ENCODE measurements at places on chromosomes 1 and 21.

DNA sequence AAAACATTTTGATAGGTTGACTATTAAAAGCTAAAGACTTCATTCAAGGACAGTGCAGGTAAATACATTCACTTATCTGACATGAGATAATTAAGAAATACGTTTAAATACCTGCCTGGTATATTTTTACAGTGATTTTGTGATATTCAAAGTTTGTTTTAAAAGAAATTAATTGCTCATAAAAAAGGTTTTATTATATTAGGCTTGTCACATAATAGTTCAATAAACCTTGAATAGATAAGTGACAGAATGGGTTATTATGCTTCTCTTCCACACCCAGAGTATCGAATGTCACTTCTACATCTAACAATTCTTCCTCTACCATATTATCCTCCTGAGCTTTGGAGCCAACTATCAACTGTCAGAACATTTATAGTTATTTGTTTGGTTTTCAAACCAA is 60.0 kb downstream of the LTN1 start:
- DNase-seq: peak; percentile 11

- DNase-seq: no peak
Observed at GRCh38 chr21:31284797-31285397, 59.2 kb downstream of the TIAM1 start.

DNA sequence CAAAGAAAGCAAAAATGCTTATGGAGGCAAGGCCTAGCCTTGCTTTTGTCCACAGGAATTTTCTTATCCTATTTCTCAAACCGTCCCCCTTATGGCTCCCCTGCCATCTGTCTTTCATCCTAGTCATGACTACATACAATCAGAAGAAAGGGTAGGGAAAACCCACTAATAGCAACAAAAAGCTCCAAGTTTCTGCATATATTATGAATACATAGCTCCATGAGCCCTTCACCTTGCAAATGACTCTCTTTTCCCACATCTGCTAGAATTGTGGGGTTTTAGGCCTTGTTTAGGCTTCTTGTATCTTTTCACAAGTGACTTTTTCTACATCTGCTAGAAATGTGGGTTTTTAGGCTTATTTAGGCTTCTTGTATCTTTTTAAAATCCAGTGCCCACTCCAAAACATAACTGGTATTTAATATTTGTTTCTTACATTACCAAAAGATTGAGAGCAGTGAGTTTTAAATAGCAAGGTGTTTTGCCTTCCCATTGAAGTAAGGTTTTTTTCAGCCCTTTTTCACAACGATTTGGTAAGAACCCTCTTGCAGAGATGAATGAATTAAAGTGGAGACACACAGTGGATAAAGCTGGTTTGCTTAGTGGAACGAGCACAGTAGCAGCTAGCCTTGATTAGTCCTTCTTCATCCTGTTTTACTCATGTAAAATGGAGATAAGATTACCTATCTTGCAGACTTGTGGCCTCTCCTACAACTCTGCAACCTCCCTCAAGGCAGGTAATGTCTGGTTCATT is 4.4 kb downstream of the GADD45A start:
- no peak for DNase-seq

DNA sequence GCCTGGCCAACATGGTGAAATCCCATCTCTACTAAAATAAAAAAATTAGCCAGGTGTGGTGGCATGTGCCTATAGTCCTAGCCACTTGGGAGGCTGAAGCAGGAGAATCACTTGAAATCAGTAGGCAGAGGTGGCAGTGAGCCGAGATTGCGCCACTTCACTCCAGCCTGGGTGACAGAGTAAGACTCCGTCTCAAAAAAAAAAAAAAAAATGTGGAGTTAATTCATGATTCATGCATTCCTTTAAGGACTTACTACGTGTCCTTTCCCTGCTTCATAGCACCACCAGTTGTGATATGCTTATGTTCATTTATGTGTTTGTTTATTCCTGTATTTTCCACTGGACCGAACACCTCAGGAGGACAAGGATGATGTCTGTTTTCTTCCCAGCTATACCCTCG is 12.7 kb upstream of the PRELP start:
- no peak for DNase-seq

DNA sequence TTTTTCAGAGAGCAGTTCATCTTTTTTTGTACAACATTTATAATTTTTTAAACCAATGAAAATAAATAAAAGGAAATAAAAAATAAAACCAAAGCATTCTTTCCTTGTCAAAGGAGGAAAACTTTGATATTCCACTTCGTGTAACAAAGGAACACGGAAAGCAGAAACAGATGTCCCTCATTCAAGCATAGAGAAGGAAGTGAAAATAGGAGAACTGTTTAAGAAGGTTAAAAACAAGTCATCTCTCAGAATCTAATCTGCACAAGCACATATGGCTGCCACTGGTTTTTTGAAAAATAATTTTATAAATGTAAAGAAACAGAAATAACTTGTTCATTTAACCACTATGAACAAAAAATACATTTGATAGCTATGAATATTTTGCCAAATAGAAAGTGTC is 35.9 kb upstream of the ZNF644 start:
- DNase-seq: no peak

DNA sequence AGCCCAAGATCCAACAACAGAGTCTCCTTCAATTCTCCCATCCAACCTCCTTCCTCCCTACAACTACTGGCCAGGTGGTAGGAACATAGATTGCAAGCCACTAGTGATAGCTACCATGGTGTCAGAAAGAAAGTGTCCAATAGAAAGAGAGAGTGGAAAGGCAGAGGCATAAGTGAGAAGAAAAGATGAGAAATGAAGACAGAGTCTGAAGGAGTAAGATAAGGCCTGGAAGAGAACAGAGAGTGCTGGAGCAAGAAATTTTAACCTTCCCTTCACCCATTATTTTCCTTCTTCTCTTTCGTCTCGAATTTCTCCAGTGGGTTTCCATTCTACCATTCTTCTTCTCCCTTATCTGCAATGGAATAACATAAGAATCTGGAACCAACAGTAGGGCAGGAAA is 57.9 kb downstream of the CDC42BPA start:
- DNase-seq: no peak

- no peak for DNase-seq
Observed at GRCh38 chr1:163657719-163658118, 336.0 kb downstream of the NUF2 start.

DNA sequence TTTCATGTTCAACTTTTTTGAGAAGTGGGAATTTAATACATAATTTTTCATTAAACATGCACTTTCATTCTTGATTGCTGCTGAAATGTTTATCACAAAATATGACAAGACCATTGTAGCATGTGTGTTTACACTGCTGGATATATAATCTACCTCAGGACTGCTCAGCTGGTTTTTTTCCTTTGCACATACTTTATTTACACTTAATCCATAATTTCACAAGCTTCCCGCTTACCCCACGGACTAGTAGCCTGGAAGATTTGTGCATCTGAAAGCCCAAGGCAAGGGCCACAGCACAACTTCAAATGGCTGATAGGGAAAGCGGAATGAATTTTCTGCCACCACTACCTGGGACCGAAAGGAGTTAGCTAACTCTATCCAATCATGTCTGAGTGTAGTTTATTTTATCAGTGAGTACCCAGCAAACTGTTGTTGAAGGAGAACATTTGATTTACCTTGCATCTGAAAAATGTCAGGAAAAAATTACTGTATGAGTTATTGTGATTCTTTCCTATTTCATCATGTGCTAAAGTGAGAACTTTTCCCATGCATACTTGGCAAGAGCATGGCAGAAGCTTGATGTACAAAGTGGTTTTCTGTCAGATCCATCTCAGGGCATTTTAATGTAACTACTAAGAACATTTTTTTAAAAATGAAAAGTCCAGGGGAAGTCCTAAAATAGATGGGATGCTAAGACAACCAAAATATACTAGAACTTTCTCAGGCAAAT is 558.2 kb upstream of the USP24 start:
- DNase-seq: no peak

DNA sequence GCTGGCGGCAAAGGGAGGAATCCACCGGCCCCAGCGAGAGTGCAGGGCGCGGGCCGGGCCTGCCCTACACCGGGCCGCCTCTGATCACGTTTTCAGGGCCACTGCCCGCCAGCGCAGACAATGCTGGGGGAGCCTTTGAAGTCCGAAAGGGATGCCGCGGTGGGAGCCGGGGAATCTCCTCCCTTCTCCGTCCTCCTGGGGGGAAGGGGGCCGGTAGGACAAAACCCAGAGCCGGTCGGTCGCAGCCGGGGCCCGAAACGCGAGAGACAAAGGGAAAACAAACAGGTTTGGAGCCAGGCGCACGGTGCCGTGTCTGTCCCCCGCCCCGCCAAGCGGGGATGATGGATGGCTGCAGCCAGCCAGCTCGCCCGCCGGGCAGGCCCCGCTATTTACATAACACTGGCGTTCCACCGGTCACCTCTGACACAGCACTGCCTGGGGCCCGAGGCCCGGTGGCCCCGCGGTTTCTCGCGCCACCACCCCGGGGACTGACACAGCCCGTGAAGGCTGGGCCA is 92.0 kb downstream of the CASZ1 start:
- no peak for DNase-seq

GRCh38 chr1:207808322-207808705 is 56.5 kb downstream of the CD46 start:
- no peak for DNase-seq

DNA sequence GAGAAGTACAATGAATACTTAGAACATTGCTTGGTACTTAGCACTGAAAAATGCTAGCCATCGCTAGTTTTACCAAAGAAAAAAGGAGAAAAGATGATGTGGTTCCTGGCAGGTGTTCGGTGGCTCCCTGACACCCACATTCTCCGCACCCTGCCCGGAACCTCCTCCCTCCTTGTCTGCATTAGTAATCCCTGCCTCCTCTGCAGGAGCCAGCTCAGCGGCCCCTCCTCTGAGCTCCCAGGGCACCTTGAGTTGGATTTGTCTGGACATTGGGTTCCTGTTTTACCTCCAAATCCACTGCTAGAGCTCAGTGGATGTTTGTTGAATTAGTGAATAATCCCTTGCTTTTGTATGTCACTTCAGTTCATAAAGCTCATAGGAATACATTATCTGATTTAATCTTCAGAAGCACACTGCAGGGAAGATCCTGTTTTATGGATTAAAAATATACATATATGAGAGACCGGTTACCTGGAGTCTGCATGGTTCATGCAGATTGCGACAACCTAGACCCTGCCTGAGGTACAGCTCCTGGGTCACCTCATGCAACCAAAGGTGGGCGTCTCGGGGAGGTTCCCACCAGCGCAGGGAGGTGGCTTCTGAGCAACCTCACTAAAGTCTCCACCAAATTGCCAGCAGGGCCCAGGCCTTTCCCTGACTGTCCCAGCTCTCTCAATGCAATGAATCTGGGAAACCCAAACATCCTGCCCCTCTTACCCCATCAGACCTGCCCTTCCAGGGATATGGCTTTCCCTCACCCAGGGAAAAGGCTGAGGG is 24.2 kb downstream of the PCAT6 start:
- no peak for DNase-seq

All from small intestine (tissue), 16 donors.